ENCODE measurements at places on chromosomes 2 and 18.

GRCh38 chr2:186467421-186467820 is 18.6 kb upstream of the ZC3H15 start:
- DNase-seq = no peak

DNA sequence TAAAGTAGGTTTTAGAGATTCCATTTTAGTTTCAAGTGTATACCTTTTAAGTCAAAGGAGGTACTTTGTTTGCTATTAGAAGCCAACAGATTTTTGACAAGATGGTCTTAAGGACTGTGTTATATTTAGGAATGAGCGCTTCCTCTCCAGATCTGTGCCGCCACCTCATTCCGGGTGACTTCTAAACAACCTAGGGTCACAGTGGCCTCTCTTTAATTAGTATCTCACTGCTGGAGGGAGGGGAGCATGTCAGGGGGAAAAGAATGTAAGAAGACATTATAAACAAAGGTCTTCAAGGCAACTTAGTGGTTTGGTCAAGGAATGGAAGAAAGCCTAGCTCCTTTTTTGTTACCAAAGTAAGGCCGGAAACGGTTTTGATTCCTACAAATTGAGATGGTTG is 67.0 kb downstream of the RBMS1 start:
- DNase-seq = no peak

GRCh38 chr18:78939105-78939504 is 40.5 kb upstream of the SALL3 start:
- no peak for DNase-seq

DNA sequence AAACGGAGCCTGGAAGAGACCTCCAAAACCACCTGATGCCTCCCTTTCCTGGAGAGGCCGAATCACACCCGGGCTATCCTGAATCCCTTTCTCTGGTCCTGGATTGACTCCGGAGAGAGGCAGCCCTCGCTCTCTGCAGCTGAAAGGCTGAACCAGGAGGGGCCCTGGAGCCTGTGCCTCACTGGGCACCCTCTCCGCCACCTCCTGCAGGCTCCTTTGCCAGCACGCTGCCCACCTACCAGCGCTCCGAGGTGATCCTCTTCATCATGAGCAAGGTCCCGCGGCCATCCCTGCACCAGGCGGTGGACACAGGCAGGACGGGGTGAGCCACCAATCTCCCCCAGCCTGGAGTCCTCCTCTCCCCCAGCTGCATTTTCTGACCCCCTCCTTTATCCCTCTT is 35.7 kb downstream of the POMC start:
- no peak for DNase-seq

DNA sequence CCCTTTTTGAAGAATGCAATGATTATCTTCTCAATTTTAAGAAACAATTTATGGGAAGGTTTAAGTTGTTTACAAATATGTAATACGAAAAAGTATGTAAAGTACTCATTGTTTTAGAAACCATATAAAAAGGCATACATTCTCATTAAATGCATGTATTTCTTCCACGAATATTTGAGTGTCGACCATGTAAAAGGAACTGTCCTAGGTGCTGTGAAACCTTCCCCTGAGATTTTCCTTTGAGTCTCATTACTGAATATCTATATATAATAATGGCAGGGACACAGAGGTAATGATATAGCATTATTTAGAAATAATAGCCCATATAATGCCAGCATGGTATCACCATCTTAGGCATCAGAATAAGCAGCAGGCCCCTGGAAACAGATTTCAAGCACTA is 239.3 kb downstream of the ERBB4 start:
- no peak for DNase-seq

GRCh38 chr2:218029366-218030360 is 26.9 kb upstream of the TNS1 start:
- no peak for DNase-seq

- DNase-seq = no peak
These were observed 40.3 kb upstream of the YPEL5 start for GRCh38 chr2:30106543-30106942.

GRCh38 chr2:149562324-149562723 is 25.3 kb downstream of the MMADHC start:
- DNase-seq = no peak

- no peak for DNase-seq
These were observed 15.8 kb downstream of the M1AP start for GRCh38 chr2:74632209-74632938.

GRCh38 chr2:84829693-84830092 is 51.2 kb downstream of the TRABD2A start:
- DNase-seq = no peak

DNA sequence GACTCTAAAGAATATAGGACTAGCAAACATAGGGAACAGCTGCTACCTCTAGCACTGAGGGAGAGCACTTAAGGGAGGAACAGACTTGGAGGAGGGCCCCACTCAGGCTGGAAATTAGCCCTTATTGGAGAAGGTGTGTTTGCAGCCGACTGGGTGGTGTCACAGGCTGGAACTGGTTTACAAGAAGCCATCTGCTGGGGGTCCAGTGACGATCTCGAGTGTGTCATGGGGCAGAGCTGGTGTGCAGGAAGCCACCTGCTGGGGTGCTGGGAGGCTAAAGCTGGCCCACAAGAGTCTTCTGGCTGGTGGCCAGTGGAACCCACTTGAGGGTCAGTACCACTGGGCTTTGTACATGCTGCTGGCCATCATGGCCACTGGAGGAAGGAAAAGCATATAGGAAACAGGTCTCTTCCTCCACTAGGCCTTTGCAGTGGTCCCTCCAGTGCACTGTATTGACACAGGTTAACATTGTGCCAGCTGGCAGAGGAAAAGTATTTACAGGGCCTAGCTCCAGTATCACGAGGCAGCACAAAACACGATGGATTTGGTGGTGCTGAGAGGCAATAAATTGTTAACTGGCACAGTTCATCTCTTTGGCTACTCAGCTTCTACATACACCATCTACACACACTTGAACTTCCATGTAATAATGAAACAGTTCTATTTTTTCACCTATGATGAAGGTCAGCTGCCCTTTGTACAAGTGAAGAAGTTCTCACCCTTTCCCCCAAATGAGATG is 43.6 kb downstream of the MAP3K20 start:
- no peak for DNase-seq

DNA sequence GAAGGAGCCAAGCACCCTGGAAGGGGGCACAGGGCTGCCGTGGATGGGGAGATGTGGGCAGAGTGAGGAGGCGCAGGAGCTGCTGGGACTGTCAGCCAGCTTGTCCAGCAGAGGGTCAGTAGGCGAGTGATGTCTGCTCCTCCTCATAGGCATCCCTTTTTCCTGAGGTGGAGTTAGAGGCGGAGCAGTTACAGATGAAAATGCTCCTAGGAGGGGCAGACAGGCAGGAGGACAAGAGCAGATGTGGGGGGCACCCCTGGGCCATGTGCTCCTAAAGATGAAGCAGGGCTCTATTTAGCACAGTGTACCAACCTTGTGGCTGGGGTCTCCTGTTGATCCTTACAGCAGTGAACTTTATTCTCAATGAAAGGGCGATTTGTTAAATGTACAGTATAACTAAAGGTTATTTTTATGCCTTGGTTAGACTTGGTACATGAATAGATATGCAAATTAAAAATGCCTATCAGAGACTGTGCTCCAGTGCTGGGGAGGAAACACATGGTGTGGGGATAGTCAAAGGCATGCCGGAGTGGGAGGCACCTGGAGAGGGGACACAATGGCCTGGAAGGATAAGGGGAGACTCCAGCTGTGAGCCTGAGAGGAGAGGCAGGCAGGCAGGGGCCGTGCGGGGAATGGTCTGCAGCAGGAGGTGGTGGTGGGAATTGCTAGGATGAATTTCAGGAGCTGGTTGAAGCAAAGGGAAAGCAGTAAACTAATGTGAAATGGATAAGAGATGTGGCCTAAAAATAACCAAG is 175.3 kb downstream of the CLIP4 start:
- DNase-seq = no peak

- no peak for DNase-seq
These were observed 250.1 kb upstream of the VRK2 start for GRCh38 chr2:57796527-57796926.

DNA sequence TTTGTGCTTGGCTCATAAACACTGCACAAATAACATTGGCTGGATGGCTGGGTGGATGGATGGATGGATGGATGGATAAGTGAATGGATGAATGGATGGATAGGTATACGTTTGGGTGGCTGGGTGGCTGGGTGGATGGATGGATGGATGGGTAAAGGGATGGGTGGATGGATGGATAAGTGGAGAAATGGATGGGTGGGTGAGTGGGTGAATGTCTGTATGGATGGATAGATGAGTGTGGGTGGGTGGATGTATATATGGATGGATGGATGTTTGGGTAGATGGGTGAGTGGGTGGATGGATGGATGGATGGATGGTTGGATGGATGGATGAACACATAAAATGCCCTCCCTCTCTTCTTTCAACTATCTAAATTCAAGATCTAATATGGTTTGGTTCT is 38.1 kb downstream of the KCNF1 start:
- DNase-seq = no peak

DNA sequence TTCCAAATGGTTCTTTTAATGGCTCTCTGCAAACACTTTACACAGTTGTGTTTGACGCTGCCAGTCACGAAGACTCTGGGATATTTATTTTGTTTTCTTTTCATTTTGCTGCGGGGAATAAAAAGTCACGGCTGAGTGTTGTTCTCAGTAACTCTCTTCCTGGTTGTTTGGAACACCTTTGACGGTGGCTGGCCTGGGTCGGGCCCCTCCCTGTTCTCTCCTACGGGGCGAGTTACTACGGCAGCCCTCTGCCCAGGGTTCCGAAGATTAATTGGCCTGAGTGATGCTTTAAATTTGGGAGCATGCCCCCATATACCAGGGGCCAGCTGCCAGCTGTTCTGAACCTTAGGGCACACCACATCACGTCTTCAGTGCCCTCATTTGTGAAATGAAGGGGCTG is 84.7 kb downstream of the GATA6 start:
- no peak for DNase-seq

DNA sequence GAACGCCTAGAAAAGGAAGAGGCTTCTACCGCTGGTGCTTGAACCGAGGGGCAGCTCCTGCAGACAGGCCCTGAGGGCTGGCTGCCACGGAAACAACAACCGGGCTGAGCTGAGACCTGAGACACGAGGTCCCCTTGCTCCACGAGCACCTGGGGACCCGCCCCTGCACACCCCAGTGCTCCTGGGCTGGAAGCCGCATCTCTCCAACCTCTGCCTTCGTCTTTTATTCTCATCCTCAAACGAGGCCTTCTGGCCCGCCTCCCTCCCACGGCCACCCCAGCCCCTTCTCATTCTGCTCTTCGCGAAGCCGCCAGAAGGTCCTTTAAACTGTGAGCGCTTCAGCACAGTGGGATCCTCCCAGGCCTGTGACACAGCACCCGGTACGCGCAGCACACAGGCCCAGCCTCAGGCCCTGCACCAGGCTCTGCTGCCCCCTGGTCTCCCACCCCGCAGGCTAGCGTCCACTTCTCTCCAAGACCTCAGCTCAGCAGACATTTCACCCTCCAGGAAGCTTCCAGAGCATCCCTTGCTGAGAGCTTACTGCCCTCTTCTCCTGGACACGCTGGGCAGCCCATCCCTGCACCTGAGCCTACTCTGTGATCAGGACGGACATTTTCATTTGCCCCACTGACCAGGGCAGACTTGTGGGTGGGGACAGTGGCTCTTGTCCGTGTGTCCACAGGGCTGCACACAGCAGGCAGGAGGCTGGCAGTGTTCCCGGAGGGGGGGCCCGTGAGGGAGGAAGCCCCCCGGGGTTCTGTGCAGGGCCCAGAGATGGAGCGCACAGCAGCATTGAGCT is 149.7 kb downstream of the PXDN start:
- DNase-seq = no peak

GRCh38 chr2:6826081-6826913 is 39.4 kb downstream of the CMPK2 start:
- DNase-seq = no peak

GRCh38 chr2:18701546-18701945 is 112.2 kb upstream of the NT5C1B start:
- no peak for DNase-seq

GRCh38 chr2:69538872-69539548 is 101.8 kb upstream of the NFU1 start:
- DNase-seq = no peak

DNA sequence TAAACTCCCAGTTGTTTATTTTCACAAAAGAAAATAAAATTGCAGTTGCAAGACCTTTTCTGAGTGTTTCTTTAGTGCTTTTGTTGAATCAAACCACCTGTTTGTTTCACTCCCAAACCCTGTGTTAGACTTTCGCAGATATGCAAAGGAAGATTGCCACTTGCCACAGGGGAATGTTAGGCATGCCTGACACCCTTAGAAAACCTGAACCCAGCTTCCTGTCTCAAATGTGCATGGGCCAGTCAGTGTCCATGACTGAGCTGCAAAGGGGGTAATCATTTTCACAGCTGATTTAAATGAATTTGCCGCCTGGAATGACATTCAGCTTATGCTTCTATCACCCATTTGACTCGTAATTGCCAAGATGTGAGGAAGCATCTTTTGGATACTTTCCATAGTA is 17.5 kb downstream of the TGOLN2 start:
- no peak for DNase-seq

DNA sequence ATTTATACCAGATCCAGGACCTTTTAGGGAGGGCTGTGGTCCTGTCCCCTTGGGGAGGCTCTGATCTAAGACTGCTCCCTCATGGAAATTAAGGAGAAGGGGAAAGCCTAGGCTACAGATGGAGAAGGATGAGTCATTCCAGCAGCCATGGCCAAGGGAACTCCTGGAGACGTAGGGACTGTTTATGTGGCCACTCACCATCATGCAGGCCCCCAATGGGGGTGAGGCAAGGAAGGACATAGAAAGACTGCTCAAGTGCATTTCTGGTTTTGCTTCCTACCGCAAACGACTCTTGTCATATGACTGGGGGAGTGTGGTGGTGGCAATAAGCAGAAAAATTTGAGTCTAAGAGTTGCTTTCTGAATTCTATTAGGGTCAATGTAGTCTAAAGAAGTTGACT is 54.0 kb upstream of the CYP1B1 start:
- DNase-seq = no peak

DNA sequence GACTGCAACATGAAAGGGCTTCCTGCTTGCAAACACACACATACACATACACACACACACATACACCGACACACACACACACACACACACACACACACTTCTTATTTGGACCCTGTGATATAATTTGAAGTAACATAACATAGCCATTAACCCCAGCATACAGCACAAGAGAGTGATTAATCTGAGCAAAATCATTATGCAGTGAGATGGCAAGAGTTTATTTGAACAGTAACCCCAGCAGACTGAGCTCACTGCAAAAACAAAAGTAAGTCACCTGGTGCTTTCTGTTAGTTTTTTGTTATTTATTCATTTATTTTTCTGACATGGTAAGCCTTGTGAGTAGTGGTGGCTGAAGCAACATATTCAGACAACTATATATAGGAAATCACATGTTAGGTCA is 93.7 kb downstream of the NOL4 start:
- no peak for DNase-seq

- no peak for DNase-seq
These were observed 957.1 kb upstream of the CHAC2 start for GRCh38 chr2:52810460-52810859.

DNA sequence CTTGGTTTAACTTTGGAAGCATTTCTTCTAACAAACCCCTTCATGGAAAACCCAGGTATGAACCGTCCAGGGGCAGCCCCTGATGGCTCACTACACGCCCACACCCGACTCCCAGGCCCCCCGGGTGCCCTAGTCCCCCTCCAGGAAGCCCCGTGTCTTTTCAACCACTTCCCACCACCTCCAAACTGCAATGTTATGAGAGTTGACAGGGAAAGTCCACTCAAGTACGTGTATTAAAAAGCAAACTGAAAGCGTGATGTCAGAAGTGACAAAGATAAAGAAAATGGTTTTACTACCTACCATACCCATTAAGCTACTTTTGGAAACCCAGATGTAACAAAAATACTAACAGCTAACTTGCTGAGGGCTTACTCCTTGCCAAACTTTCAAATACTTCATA is 51.5 kb downstream of the L3MBTL4 start:
- no peak for DNase-seq

- no peak for DNase-seq
These were observed 372.2 kb upstream of the HS6ST1 start for GRCh38 chr2:128690869-128691268.
